ENCODE measurements at places on chromosomes 2 and 18.

GRCh38 chr2:79026061-79026460 lies 559 bp downstream of the REG3G start:
- no peak for DNase-seq

DNA sequence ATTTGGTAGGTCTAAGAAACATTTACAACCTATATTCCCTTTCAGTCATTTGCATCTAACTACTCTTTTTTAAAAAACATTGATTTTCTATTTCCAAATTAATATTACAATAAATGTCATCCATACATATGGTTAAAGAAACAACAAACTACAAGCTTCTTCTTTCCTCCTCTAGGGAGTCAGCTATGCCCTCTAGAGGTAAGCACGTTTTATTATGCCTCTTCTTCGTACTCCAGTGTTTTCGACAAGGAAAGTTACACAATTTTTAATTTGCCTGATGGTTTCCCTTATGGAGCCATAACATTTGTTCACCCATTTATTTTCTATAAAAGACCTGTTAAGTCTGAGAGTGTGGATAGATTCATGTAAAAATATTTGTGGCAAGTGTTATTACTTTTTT lies 183.4 kb upstream of the CDH7 start:
- DNase-seq = no peak

- no peak for DNase-seq
Measured at GRCh38 chr2:220318508-220318907, 691.1 kb downstream of the SLC4A3 start.

- no peak for DNase-seq
Measured at GRCh38 chr2:42063431-42064171, 15.8 kb downstream of the PKDCC start.

DNA sequence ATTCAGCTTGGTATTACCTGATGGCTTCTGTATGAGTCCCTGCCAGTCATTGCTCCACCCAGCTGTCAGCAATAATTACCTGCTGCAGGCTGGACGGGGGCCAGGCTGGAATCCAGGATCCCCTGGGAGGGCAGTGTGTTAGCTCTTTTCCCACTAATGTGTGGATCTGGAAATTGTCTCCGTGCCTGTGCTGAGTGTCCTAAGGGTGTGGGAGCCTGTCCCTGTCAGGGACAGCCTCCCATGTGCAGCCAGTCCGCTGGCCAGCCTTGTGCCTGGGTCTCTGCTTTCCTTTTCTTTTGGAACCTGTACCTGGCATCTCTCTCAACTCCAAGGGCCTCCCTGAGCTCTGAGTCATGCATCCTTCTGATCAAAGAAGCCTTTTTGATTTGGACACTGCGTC lies 107.2 kb upstream of the SPRED2 start:
- DNase-seq = no peak

DNA sequence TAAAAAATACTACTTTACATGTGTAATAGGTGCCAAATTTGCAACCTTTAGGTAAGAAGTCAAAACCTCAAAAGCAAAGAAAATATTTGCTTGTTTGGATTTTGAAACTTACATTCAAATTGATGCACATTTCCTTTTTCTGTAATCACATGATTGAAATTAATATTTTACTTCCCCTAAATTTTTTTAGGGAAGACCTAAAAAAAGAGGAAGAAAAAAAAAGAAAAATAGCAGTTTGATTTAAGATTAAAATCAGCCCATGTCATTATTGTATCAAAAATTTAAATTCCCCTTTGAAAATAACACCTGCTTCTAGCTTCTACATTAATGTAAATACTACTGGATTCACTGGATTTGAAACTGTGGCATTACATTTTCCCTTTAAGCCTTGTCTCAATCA lies 68.2 kb upstream of the STON1 start:
- no peak for DNase-seq

DNA sequence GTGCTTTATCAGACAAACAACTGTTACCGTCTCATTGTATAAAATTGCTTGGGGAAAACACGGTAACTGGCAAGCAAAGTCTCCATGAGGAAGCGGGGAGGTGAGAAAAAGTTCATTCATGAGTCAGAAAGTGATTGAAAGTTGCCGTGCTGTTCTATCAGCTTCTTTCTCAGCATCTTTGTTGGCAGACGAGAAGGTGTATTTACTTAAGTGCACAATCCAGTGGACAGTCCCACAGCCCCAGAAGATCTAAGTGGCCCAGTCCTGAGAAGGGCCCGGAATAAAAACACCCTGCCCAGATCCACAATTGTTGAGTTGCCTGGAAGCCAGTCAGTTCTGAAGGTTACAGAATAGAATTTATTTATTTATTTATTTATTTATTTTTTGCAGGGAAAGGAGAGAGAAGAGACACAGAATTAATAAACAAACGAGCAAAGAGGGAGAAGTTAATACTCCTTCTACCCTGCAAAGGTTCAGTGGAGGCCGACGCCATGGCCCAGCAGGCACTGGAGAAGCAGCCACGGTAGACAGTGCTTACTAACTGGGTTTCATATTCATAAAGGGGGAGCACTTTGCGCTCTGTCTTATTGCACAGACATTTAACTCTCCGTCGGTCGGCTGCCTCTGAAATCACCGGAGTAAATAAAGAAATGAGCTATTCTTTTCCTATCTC lies 676.0 kb upstream of the SALL3 start:
- no peak for DNase-seq

- DNase-seq = no peak
Measured at GRCh38 chr2:10481666-10482157, 33.6 kb upstream of the ODC1 start.

DNA sequence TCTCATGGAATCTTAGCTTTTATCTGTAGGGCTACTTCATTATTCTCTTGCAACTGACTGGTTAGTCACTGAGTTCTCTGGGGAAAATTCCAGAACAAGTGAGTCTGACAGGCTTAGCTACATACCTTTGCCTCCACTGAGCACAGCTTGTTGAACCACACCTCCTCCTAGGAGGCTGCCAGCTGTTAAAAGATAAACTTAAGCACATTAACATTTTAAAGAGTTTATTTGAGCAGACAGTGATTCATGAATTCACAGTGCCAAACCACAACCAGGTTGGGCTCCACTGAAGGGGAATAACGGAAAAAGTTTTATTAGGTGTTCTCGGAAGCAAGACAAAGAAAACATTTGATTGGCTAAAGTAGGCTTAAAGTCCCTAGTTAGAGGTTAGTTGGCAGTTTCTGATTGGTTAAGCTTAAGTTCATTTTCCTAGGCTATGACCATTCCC lies 12.5 kb upstream of the SLC38A11 start:
- no peak for DNase-seq

GRCh38 chr2:141959941-141960340 lies 170.9 kb downstream of the LRP1B start:
- no peak for DNase-seq

GRCh38 chr2:221025398-221025797 lies 546.7 kb downstream of the EPHA4 start:
- DNase-seq = no peak

DNA sequence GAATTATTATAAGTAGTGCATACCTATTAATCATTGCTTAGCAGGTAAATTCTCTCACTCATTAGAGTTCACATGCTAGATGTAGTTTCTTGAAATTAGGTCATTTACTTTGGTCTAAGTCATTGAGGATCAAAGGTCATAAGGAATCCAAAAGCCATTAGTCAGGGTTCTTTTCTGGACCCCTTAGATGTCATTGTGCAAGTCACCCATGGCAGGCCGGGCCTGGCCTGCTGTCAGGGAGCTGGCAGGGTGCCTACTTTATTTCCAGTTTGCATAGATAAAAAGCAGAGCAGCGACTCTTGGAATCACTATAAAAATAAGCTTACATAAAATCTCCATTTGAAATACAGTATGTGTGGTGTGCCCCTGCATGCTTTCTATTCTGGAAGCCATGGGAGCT lies 91.3 kb downstream of the MEIS1 start:
- no peak for DNase-seq

- no peak for DNase-seq
Measured at GRCh38 chr18:37156330-37156942, 327.5 kb downstream of the KIAA1328 start.

- DNase-seq = no peak
Measured at GRCh38 chr18:24248359-24248758, 109.5 kb downstream of the CABYR start.

GRCh38 chr18:35926884-35927283 lies 45.6 kb upstream of the RMP24 start:
- no peak for DNase-seq

- DNase-seq = no peak
Measured at GRCh38 chr2:233813236-233814055, 35.3 kb downstream of the MROH2A start.

DNA sequence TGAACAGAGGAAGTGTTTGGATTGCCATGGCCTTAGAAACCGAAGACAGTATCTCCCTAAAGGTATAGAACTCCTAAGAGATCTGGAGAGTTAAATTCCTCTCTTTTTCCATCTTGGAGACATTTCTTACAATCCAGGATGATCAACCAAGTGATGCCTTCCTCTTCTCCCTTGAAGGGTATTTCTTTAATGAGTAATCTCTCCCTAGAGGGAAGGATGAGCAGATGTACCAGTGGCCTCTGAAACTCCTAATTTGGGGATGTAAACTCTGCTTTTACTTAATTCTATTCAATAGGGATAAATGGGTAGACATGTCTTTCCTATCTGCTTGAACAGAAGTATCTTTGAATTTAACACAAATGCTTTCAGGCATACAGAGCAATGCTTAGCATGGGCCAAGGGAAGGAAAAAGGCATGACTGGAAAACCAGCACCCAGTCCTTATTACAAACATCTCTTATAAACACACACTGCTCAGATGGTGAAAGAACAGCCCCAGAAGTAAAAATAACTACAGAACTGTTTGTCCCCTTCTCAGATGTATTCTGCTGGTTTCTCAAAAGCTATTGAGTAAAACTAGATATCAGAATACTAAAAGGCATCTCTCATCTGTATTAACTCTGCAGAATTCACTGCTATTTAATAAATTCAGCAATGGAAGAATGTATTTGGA lies 4.7 kb upstream of the THNSL2 start:
- DNase-seq = no peak

GRCh38 chr18:23584019-23584983 lies 2.0 kb downstream of the NPC1 start:
- DNase-seq = no peak

- DNase-seq = no peak
Measured at GRCh38 chr2:60423505-60423904, 129.9 kb downstream of the BCL11A start.

GRCh38 chr2:31197166-31197565 lies 20.1 kb downstream of the CAPN14 start:
- DNase-seq = no peak

DNA sequence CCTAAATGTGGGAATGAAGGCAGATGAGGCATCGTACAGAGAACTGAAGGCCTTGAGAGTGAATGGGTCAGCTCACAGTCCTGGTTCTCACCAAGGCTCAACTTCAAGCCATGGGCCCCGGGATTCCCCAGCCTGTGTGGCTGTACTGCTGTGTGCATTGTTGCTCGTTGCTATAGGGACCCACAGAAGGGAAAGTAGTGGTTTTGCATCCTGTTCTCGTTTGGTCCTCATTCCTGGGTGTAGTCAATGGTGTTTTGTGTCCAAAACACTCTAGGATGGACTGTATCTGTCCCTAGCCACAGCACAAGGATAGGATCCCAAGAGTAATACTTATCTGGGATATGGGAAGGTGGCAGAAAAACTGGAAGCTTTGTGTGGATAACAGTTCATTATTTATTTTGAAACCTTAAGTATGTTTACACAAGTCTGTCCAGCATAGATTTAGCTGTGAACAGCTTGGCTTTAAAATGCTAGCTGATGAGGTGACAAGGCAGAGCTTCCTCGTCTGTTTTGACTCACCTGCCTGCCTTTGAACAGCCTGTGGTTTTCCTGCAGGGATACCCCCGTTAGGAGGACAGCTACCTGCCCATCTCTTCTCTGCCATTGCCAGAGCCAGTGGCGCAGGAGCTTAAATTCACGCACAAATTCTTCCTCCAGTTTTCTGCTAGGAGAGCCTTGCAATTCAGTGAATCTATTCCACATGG lies 85.0 kb downstream of the WDSUB1 start:
- no peak for DNase-seq

GRCh38 chr2:12619975-12620374 lies 96.8 kb upstream of the TRIB2 start:
- DNase-seq = no peak

DNA sequence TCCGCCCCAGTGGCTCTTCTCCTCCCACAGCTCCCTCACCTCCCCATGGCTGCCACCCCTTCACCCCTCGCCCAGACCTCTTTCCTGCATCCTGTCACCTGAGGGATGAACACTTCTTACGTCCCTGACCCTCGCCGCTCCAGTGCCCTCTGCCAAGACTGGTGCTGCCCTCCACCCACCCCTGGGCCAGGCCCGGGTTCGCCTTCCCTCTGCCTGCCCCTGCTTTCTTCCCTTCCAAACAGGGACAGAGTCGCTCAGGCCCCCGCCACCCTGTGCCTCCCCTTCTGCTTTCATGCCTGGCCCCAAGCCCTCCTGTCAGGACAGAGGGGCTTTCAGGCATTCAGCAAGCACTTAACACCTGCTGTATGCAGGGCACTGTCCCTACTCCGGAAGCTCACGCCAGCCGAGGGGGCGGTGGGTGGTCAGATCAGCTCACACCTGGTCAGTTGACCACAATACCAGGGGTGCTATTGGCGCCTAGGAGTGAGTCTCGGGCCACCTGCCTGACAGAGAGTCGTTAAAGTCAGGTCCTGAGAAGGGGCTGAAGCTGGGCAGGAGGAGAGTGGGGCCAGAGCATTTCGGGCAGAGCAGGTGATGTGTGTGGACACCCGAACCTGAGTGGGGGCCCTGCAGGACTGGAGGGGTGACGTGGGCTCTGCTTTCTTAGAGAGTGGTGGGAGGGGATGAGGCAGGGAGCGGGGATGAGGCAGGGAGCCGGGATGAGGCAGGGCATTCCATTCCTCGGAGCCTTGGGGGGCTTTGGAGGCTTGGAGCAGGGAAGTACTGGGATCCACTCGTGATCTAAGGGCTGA lies 26.0 kb upstream of the HPCAL1 start:
- no peak for DNase-seq

DNA sequence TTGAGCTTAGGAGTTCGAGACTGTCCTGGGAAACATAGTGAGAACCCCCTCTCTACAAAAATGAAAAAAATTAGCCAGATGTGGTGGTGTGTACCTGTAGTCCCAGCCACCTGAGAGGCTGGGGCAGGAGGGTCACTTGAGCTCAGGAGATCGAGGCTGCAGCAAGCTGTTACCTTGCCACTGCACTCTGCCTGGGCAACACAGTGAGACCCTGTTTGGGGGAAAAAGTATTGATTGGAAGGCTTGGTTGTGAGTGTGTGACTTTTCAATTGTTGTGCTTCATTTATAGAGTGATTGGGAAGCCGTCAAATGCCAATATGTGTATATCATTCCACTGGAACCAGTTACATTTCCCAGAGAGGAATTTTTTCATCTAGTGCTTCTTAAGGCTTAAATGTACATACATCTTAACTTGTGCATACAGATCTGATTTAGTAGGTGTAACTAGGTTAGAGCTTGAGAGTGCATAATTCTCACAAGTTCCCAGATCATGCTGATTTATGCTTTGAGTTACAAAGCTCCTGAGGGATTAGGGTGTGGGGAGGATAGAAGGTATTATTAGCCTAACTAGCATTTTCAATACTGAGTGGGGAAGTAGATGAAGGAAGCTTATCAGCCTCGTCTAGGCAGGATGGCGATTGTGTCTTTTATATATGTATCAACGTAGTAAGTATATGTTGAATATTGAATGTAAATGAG lies 15.3 kb downstream of the WDR43 start:
- no peak for DNase-seq
